ENCODE measurements at places on chromosomes 3 and 15.

DNA sequence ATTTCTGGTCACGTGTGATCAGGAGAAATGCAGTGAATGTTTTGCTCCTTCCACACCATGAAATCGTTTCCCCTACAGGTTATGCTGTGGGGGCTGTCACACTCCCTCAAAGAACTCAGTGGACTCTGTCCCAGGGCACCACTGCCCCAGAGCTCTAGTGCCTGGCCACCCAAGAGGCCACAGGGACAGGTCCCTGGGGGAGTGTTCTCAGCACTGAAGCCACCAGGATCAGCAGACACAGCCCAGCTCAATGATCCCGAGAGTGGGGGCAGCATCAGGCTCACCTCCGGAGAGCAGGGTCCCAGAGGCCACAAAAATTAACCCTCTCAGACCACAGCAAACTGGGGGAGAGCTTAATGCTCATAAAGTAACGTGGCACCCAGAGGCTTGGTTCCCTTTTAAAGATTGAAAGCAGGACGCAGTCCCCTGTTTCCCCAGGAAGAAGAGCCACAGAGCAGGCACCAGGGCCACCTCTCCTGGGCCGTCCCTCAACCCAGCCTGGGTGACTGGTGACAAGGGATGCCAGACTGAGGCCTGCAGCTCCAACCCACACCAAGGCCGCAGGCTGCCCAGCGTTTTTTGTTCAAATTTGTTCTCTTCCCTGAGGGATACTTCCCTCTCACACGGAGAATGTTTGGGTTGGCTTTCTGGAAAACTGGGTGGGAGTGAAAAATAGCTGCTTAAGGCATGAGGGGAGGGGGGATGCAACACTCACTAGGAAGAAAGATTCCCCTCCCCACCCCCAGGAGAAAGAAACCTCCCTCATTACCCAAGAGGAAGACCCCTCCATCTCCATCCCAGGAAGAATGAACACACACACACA lies 123.3 kb upstream of the IGF1R start:
- DNase-seq: no peak

DNA sequence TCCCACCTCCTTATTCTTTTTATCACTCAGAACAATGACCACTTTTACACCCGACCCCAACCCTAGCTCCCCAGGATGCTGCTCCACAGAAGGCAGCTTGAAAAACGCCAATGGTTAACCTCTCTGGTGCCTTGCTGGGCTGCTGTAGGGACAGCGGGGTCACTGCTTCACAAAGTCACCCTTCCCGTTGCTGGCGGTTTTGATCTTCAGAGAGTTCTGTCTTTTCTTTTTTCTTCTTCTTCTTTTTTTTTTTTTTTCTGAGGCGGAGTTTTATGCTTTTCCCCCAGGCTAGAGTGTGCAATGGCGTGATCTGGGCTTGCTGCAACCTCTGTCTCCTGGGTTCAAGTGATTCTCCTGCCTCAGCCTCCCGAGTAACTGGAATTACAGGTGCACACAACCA lies 20.7 kb downstream of the CEP19 start:
- DNase-seq: no peak

GRCh38 chr3:50320853-50321335 lies 1.7 kb downstream of the HYAL2 start:
- peak; percentile 84 for DNase-seq

DNA sequence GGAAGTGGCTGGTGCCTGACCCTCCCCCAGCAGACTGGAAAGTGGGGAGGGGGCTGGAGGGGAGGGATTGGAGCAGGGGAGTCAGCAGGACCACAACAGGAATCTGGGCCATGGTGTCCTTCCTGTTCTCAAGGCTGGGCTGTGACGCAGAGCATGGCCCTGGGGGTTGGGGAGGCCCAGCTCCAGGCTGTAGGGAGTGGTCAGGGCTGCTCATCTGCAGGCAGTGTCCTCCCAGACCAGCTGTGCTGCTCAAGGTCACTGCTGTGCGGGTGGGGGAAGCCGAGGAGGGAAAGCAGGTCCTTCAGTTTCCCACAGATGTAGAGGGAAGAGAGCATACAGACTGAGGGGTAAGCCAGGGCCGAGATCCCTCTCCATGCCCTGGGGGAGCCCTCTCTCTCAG lies 40.7 kb downstream of the CYP11A1 start:
- DNase-seq: no peak

DNA sequence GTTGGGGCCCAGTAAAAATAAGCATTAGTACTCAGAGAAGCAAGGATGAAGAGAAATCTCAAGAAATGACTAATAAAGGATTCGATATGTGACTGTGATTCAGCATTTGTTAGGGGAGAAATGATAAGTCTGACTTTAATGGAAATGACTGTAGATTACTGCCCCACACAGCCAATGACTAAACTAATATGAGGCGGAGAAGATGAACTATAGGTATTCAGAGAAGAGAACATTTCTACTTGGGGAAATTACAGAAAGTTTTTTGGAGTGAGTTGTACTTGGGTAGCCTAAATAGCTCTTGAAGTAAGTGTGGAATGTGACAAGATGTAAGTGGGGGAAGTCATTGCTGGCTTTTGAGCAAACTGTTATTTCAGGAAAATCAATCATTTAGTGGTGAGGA lies 380.0 kb downstream of the PDCD6IP start:
- DNase-seq: no peak

DNA sequence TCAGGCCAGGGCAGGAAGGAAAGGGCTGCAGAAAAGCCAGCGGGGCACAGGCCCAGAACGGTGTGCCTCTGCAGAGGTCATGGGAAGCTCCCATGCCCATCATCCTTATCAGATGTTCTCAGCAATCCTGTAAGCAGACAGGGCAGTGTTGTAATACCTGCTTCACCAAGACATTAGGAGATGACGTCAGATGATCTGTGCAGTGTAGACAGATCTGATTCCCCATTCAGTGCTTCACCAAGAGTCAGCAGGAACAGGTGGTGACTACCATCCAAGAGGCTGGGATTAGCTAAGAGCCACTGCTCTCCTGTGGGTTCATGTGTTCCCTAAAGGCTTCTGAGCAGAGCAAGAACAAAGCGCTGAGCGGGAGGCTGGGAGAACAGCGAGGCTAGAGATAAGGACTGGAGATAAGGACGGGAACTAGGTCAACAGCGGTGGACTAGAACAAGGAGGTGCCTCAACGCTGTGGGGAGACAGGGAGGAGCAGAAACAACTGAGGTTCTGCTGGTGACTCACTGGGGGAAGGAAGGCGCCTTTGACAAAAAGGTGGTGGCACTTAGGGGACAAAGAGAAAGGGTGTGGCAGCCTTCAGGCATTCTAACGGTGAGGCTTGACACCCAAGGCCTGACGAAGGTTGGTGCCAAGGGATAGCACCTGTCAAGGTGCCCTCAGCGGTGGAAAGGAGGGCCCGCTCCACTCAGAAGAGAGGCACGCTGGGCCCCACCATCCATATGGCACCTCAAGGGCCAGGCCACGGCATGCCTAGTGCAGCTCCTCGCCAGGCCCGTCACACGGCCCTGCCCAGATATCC lies 28.4 kb downstream of the CCDC12 start:
- DNase-seq: no peak

GRCh38 chr3:62143843-62144450 lies 229.4 kb downstream of the FEZF2 start:
- no peak for DNase-seq

DNA sequence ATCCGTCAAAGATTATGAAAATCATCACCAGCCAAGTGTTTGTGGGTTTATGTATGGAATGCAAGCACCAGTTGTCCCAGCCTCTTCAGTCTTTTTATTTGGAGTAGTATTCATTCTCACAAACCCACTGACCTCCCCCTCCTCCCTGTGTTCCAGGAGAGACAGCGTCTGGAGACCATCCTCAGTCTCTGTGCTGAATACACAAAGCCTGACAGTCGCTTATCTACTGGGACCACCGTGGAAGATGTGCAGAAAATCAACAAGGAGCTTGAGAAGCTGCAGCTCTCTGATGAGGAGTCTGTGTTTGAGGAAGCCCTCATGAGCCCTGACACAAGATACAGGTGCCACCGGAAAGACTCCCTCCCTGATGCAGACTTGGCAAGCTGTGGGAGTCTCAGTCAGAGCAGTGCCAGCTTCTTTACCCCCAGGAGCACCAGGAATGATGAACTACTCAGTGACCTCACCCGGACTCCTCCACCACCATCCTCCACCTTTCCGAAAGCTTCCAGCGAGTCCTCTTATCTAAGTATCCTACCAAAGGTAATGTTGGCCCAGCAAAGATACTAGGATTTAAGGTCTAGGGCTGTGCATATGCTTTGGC lies 54.2 kb downstream of the PHLDB2 start:
- no peak for DNase-seq

DNA sequence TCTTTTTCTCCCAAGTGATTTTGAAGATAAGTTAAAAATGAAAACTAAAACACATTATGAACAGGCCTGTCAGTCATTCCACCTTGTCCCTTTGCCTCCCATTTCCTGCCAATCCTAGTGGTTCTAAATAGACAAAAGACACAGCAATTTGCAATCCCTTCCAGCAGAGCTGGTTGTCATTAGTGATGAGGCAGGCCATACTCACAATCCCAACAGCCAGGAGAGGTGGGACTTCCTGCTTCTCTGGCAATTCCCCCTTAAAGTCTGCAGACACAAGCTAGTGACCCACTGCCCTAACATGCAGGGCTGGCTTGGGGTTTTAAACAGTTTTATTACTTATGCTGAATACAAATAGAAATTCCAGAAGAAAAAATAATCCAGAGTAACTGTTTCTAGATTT lies 38.4 kb upstream of the RBP1 start:
- DNase-seq: no peak

DNA sequence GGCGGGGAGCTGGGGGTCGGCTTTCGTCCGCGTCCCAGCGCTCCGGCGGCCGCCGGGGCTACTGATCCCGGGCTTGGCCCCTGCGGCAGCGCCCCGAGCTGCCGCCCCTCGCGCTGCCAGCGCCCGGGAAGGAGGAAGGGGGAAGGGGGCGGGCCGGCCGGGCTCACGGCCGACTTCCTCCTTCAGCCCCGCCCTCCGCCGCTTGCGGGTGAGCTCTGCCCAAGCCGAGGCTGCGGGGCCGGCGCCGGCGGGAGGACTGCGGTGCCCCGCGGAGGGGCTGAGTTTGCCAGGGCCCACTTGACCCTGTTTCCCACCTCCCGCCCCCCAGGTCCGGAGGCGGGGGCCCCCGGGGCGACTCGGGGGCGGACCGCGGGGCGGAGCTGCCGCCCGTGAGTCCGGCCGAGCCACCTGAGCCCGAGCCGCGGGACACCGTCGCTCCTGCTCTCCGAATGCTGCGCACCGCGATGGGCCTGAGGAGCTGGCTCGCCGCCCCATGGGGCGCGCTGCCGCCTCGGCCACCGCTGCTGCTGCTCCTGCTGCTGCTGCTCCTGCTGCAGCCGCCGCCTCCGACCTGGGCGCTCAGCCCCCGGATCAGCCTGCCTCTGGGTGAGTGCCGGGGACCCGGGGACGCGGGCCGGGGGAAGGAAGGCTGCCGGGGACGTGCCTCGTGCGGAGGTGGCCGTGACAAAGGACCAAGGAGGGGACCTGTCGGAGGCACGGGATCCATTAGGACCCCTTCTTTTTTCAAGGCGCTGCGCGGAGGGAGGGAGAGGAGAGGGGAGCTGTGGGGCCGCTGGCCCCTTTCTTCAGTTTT lies at the start of gene SEMA4B:
Gene SEMA4B (plus strand): TSS at position 201 of the 814 bp plus-strand sequence. CDS start 249 bp downstream, at position 450.
- DNase-seq: peak; percentile 89

DNA sequence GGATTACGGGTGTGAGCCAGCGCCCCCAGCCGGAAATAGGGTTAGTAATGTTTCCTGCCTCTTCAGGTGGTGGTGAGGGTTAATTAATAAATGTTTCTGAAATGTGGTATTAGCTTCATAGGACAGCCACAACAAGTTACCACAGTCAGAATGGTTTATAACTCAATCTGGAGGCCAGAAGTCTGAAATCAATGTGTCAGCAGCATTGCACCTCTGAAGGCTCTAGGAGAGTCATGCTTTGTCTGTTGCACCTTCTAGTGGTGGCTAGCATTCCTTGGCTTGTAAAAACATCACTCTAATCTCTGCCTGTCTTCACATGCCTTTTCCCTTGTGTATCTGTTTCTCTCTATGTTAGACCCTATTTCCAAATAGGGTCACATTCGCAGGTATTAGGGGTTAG lies 7.8 kb upstream of the RPSA start:
- DNase-seq: peak; percentile 23

GRCh38 chr3:49134471-49135265 lies 1.8 kb upstream of the LAMB2 start:
- no peak for DNase-seq

- no peak for DNase-seq
Observed at GRCh38 chr3:90031121-90031520, 923.7 kb downstream of the EPHA3 start.

DNA sequence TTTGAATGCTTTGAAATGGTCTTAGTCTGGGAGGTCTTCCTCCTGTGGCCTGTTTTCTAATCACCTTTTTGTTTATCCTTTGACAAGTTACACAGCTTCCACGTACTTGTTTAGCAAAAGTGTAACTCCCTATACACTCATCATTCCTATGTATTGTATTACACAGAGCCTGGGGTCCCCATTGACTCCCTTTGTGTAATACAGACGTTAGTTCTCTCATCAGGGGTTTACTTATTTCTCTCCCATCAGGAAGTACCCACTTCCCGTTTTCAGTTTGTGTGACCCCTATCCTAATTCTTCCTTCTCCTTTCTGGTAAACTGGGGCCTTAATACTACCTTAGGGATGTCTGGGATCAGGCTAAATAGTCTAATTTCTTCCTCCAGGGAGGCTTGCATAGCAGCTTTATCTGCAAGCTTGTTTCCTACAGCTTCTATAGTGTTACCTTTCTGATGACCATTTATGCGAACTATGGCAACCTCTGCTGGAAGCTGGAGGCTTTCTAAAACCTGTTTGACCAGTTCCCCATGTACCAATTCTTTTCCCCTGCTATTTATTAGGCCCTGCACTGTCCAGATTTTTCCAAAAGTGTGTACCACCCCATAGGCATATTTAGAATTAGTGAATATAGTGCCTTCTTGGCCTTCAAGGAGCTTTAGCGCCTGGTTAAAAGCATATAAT lies 22.4 kb downstream of the ARL8B start:
- DNase-seq: no peak

DNA sequence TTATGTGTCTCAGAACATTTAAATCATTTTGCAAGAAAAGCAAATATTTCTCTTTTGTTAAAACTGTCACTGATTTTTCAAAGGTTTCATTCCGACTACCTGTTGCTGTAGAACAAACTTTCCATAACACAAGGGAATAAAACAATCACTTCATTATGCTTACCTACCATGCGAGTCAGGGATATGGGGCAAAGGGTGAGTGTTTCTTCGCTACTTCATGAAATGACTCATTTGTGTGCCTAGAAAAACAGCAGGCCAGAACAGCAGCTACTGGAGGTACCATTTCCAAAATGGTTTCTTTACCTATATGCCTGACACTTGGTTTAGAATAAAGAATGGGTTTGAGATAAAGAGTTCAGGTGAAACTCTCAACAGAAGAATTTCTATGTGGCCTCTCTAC lies 712.5 kb downstream of the PLOD2 start:
- no peak for DNase-seq
